Hypothalamus (tissue), 51 donors: ENCODE measurements at places on chromosomes 3 and 15.

DNA sequence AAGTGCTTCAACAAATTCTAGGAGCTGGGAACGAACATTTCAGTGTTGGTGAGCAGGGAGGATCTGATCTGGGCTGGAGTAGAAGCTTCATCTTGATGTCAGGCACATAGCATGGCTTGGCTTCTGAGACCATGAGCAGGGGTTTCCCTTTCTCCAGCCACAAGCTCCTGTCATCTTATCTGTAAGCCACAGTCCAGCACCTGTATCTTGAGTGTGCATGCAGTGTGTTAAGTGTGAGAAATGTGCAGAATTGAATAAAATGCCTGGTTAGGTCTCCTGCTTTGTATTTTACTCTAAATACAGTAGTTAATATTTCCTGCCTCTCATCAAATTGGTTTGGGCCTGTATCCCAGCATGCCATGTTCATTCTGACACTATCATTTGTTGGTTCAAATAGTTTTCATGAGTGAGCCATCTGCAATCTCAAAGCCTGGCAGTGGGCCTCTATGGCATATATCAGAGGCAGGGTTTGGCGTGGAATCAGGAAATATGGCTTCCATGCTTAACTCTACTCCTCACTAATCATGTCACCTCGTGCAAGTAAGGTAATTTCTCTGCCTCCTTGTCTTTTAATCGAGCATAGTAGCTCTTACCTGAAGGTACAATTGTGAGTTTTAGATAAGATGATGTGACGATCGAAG lies 43.3 kb downstream of the TLNRD1 start:
- DNase-seq: no peak

- no peak for DNase-seq
Measured at GRCh38 chr3:120642368-120642948, 39.6 kb downstream of the HGD start.

- no peak for DNase-seq
Measured at GRCh38 chr3:47002171-47003055, 22.9 kb downstream of the NBEAL2 start.

DNA sequence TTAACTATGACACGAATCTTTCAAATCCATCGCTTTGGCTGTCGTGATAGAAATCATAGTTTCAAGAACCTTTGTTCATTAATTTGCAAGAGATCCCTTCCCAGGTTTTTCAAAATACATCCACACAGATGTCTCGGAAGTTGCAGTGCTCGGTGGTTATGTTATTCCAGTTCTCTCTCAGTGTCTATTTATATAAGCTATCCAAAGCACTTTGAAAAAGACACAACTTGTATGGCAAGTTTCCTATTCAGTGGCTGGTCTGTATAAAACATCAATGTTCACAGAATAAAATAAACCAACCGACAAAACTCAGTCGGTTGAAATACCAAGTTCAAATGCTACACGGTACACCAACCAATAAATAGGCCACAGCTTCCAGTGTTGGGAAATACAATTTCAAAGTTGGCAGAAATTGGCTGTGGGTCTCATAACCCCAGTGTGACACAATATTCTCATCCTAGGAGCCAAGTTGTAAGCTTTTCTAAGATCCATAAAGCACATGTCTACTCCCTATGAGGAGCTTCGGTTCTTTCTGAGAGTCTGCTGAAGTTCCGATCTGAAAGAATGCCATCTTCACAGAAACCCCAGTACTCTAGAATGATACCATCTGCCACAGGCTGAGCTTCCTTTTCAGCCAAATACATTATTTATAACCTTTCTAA lies 23.7 kb downstream of the SATB1 start:
- no peak for DNase-seq

GRCh38 chr3:171284308-171285075 lies 175.7 kb downstream of the TNIK start:
- DNase-seq: no peak

- no peak for DNase-seq
Measured at GRCh38 chr3:102169915-102170479, 264.8 kb upstream of the ZPLD1 start.

- no peak for DNase-seq
Measured at GRCh38 chr15:99683000-99683670, 50.1 kb downstream of the LYSMD4 start.

- peak; percentile 85 for DNase-seq
Measured at GRCh38 chr15:40102897-40103858, 5.5 kb downstream of the BMF start.

DNA sequence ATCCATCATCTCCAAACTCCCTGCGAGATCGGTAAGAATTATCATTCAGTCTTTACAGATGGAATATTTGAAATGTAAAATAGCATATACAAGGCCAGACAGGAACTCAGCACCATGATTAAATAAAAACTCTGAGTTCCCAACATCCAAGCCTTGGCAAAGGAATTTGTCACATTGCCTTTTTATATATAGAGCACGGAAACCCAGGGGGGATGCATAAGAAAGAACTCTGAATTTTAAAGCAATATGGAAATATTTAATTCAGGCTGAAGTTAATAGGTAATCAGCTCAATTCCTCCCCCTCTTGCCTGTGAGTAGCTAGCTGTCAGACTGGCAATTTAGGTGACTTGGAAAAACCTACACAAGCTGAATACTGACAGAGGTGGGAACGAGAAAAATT lies 217.9 kb upstream of the KCNMB2 start:
- DNase-seq: no peak

- DNase-seq: no peak
Measured at GRCh38 chr3:160837394-160837980, 81.5 kb downstream of the PPM1L start.

DNA sequence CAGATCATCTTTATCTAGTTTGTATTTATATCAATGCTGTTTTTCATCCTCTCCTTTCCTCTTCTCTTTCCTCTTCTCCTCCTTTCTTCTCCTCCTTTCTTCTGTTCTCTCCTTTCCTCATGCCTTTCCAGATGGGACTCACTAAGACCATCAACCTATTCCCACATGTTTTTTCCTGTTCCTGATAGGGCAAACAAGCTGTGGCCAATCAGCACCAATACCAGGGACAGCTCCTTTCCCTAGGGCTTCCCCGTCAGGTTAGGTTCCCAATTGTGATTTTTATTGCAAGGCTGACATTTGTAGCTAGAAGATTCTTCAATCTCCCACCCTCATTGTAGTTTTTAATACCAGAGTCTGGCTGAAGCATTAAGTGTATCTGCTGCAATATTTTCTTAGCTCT lies 76.3 kb upstream of the COL8A1 start:
- DNase-seq: no peak

GRCh38 chr3:53799338-53799865 lies 46.8 kb downstream of the CHDH start:
- DNase-seq: no peak

DNA sequence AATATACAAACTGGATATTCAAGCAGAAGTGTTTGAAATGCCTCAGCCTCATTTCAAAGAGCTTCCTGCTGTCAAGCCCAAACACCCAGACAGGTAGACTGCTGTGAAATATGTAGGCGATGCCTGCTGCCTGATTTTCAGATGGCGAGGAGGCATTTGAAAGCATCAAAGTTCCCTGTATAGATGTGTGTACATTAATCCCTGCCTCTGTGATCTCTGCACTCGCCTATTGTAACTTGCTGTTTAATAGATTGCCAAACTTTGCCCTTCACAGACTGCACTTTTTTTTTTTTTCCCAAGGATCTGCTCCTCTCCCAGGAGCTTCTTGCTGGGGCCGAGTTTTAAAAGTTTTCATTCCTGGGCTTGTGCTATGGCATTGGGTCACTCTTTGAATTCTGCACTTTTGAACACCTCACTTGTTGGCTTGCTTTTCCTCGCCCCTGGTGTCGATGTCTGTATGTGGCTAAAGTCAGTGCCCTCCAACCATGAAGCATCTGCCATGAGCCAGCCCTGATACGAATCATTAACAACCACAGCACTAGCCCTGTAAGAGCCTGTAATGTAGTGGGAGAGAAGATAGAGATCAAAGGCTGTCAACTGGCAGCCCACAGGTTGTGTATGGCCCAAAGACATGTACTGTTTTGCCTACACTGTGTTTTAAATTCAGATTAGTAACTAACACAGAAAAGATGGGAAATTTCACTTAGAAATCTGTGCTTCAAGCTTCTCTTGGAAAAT lies 287.6 kb upstream of the ICE2 start:
- DNase-seq: no peak

- no peak for DNase-seq
Measured at GRCh38 chr15:79027532-79028410, 62.8 kb downstream of the RASGRF1 start.

- no peak for DNase-seq
Measured at GRCh38 chr3:117128872-117129271, 419.3 kb downstream of the TUSC7 start.

DNA sequence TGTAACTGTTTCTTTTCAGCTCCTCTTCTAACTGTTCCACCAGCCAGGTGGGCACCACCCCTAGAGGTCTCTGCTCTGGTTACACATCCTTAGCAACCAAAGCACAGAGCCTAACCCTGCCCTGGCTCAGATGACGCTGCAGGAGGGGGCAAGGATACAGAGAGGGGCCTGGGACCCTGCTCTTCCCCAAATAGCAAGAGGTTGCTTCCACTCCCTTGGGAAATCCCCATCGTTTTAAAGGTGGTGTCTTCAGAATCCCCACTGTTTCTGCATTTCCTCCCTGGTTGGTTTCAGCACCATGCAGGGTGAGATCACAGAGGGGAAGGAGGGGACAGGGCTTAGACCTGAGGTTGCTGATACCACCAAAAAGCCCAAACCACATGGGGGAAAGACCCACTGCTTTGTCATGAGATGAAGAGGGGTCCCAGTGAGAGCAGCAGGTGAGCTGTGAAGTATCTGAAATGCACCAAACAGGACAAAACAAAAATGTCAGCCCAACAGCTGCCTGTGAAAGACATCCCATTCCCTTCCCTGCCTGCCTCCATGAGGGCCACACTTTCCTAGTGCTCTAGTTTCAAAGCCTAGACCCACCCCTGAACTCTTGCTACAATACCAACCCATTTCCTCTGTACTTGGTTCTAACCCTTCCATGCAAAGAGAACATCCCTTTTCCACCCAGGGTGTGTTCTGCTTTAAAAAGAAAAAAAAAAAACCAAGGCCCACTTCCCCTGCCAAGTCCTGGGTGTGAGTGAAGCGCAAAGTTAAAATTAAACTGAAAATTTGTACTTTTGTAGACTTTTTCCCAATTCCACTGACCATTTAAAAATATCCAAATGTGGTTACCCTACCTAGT lies 29.0 kb downstream of the ANP32A start:
- no peak for DNase-seq

DNA sequence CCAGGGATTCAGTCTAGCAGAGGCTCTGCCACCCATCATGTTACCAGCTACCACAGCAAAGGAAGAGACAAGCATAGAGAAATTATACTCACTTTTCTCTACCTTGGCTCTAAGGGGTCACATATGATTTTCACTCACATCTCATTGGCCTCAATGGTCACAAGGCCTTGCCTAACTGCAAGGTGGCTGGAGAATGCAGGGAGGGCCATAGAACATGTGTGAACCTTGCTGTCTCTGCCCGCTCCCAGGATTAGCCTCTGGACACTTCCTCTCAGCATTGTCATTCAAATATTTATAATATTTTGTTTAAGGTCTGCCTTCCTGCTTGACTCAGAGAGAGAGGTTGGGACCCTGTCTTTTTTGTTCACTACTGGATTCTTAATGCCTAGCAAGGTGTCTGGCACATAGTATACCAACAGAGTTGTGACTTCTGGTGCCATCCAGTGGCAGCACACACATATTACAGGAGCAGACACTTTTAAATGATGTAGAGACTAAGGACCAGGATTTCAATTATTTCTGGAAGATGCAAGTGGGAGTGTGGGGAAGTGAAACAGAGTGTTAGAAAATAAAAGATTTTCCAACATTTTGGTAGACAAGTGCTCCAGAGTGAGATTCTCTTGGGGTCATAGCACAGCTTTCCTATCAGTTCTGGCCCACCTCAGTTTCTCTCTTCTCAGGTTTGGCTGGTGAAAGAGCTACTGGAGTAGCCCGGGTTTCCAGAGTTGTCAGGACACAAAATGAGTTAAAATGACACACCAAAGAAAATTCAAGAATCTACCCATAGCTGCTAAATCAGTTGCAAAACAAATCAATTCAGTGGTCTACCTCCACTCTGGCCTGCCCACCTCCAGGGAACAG lies 119.0 kb upstream of the RASGRP1 start:
- DNase-seq: peak; percentile 7

DNA sequence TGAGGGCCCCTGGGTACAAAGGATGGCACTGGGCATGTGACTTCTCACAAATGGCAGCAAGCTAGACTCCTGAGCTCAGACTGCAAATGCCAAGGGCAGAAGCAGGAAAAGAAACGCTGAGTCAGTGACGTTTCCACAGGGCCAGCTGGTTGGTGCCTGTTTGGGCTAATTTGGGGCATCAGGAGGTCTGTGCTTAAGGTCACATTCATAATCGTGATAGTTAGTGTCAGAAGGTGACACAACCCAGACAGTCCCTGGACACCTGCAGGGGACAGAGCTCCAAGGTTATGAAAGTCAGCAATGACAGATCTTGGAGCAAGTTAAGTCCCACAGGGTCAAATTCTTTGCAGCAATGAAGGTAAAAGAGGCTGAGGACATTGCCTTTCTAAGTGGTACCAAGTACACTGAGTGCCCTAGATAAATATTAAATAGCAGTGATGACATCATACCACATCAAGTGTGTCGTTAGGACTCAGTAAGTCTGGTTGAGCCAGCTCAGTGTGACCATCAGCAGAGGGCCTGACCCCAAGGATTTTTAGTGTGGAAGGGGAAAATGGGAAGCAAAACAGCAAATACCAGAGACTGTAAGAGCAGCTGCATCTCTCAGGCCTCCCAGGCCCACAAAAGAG lies 556.9 kb upstream of the CFAP20DC start:
- no peak for DNase-seq

DNA sequence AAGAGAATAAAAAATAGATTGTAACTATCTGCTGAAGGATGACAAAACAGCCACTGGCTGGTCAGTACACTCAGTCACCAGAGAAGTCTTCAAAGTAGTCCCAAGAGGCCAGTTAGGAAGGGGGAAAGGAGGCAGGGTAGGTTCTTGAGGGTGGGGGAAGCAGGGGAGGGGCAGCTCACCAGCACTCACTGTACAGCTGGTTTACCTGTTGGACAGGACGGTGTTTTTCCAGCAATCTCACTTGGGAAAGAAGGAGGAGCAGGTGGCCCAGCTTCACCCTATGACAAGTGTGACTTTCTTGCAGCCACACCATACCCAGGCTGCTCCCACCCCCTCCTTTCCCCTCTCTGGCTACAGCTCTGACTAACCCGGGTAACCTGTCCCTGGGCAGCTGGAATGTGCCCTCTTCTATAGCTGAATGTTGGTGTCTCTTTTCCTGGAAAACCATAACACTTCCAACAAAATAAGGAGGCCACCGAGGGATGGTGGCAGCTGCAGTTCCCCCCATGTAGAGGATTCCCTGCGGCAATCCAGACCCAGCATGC lies 203.4 kb upstream of the NSMCE3 start:
- no peak for DNase-seq

DNA sequence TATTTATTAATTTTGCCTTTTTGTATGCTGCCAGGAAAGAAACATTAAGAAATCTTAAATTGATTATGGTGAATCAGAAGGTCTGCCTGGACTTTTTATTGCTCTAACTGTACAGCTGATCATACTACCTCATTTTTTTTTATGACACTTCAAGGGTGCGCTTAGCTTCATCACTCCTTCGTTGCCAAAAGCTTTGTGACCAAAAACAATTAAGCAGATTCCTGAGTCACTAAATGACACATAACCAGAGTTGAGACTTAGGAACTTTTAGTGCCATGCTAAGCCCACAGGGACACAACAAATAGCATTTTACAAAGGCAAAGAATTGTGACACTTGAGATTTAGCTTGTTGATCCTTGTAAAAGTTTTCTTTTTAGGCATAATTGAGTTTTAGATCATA lies 4.9 kb downstream of the ADIPOQ start:
- DNase-seq: no peak

GRCh38 chr3:180624714-180625113 lies 22.8 kb downstream of the TTC14 start:
- DNase-seq: no peak

- no peak for DNase-seq
Measured at GRCh38 chr15:100201376-100202280, 140.1 kb downstream of the ADAMTS17 start.
